ENCODE measurements at places on chromosomes 3 and 15. TPM values are rescaled to one million over a fixed set of nuclear protein-coding genes. Genes with fewer than 3 reads are reported as not detected.

CNTN3 gene
- total RNA-seq: 0.06 TPM

ECE2 gene
- total RNA-seq: not detected

GPR27 gene
- not detected for total RNA-seq

DNA sequence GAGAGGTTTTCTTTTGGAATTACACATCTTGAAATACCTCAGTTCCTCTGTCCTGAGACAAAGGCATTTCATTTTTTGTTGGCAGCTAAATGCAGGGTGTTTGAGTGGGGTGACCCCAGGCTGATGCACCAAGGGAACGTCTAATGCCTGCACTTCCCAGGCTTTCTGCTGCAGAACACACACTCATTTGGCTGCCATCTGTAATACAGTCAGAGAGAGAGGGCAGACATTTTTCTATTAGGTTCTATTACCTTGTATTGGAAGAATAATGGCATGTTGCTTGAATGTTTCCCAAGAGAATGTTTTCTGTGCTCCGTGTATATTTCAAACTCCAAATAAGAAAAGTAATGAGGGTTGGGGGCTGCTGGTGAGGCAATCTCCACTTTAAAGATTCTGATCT lies 87.1 kb downstream of the PTPRG start:
- no peak for DNase-seq

DNA sequence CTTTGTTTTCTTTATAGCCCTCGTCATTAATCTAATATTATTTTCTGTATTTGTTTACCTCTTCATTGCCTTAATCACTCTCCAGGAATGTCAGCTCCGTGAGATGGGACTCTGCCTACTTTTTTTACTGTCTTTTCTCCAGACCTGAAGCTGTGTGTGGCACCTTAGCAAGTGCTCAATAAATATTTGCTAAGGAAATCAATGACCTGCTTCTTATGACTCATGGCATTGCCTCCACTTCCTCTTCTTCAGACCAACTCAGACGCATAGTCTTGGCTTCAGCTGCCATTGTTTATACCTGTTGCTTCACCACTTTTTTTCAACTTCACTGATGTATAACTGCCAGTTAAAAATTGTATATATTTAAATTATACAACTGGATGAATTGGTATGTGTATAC lies 218.5 kb upstream of the CMC1 start:
- DNase-seq: no peak

GRCh38 chr3:81451611-81452010 lies 309.8 kb downstream of the GBE1 start:
- DNase-seq: no peak

GRCh38 chr15:33132722-33133345 lies 61.7 kb downstream of the FMN1 start:
- peak; percentile 76 for DNase-seq

- no peak for DNase-seq
Observed at GRCh38 chr3:177251755-177252154, 54.5 kb upstream of the TBL1XR1 start.

- DNase-seq: no peak
Observed at GRCh38 chr15:67370206-67370954, 115.8 kb downstream of the IQCH start.

GRCh38 chr3:39469258-39469657 lies 1.8 kb downstream of the MOBP start:
- DNase-seq: no peak

- DNase-seq: no peak
Observed at GRCh38 chr15:62492900-62493299, 327.8 kb upstream of the C2CD4B start.

DNA sequence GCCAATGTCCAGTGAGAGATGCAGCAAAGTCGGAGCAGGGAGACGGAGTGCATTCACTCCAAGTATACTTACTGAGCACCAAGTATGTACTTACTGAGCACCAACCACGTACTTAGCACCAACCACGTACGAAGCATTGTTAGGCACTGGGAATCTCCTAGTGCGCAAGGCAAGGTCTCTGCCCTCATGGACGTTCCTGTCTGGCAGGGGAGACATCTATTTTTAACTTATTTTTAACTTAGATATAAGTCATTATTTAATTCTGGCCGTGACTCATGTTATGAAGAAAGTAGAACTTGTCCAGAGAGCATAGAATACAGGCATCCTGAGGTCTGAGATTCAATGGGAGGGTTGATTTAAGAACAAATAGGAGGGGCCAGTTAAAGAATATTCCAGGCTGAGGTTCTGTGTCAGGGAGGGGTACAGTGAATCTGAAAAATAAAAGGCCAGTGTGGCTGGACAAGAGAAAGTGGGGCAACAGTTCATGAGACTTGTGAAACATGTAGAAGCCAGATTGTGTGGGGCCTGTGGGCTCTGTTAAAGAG lies 9.3 kb upstream of the LRRC31 start:
- DNase-seq: no peak

GRCh38 chr3:33278163-33278562 lies 921 bp downstream of the FBXL2 start:
- no peak for DNase-seq

- DNase-seq: no peak
Observed at GRCh38 chr3:72487946-72488737, 360.1 kb downstream of the SHQ1 start.

DNA sequence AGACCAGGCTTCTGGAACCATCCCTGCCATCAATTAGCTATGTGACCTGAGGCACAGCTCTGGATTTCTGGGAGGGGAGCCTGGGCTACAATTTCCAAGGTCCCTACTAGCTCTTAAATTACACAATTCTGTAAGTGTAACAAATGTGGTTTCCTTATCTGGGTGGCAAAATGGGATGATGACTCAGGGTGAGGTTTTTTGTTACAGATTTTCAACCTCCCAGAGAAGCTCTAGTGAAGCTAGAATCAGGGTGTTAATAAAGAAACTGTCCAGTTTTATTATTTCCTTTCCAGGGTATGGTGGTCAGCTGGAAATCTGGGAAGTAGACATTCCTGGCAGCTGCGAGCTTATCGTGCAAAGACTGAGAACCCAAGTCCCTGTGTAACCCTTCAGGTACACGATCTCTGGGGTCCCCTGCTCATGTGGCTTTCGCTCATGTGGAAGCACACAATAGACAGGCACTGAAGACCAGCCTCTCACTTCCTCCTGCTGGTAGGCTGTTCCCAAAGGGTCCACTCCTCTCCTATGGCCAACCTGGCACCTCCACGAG lies 7.3 kb downstream of the RAB27A start:
- DNase-seq: peak; percentile 87

DNA sequence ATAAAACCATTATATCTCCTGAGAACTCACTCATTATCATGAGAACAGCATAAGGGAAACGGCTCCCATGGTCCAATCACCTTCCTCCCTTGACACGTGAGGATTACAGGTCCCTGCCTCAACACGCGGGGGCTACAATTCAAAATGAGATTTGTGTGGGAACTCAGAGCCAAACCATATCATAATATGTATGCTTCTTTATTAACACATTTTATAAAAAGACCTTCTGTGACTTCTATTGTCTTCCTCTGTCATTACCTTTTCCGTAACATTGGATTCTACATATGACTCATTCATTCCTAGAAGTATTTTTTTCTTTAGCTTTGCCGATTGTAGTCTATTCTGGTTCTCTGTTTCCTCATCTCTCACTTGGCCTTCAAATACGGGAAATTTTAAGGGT lies 267.2 kb upstream of the ROBO1 start:
- DNase-seq: no peak

DNA sequence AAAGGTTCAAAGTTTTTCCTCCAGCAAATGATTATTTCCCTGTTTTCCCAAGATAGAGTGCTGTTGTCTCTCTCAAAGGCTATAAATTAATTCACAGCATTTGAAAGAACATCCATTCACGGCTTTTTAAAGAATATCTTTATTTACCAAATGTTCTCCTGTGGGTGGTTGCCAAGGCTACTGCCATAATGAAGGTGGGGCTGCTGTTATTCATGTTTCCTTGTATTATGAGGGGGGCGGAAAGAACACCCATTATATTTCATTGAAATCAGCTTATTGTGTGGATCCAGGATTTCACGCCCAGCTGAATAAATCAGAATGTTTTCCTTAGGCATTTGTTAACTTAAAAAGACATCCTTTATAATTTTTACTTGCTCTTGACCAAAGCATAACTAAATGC lies 10.1 kb downstream of the SRP14 start:
- no peak for DNase-seq

DNA sequence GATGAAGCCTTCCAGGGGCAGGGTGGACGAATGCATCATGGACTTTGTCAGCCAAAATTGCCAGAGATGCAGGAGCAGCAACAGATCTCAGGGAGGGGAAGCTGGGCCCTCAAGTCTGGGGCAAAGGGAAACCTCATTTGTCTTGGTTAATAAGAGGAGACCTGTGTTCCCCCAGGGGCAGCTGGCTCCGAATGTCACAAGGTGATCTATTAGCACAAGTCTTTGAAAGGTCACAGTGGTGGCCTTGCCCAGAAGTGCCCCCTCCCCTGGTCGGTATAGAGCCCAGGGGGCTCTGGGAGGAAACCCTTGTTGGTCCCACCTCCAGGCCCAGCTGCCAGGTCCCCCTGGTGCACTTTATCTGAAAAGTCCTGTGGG lies 46.2 kb downstream of the ABTB1 start:
- no peak for DNase-seq

DNA sequence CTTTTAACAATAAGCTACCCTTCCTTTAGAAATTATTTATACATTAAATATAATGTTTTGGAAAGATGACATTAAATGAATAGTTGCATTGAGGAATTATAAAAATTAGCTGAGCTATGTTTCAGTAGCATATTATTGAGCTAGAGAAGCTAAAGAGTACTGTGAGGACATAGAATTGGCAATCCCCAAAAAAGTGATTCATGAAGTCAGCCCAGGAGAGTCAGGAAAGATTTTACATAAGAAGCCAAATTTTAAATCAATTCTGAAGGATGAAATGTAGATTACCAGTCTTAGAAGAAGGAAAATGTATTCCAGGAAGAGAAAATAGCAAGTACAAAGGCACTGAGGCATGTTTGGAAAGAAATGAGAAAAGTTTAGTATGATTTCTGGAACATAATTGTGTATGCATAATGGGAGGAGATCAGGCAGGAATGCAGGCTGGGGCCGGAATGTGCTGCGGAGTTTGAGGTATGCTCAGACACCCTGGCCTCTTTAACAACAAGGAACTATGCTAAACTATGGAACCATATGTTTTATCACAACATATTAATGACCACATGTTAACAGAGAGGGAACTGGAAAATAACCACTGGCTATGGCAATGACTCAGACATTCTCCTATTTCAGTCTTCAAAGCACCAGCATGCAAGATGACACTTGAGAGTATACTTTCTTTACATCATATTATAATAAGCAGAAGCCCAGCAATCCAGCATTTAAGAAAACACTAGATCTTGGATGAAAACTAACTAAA lies 103.3 kb upstream of the COL8A1 start:
- peak; percentile 75 for DNase-seq

DNA sequence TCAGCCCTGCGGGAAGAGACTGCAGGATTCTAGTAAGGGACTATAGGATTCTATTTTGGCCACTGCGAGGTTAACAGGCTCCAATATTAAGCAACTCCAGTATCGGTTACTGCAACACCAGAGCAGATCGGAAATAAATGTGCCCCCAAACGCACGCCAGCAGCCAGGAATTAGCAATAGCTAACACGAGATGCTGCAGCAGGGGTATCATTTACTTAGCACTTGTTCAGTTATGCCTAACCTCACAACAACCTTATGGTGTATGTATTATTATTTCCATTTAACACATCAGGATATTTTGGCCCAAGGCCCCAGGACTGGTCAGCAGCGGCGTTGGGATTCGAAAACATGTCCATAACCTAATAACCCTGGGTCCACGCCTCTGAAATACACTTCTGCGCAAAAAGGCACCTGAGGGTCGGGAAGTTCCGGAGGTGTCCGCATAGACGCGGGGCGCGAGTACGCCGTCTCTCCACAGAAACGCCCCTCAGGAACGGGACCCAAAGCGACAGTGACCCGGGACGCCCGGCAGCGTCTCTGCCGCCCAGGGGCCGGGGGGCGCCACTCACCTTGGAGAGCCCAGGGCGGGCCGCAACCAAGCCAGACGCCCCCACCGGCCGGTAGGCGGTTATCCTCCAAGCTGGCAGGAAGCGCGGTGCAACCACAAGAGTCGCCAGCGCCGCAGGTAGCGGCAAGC lies 681 bp downstream of the PIK3CB start:
- DNase-seq: peak; percentile 42

GRCh38 chr3:188635258-188636042 lies 481.5 kb downstream of the LPP start:
- DNase-seq: peak; percentile 51

GRCh38 chr15:46933332-46933731 lies 784.0 kb upstream of the SEMA6D start:
- DNase-seq: no peak

DNA sequence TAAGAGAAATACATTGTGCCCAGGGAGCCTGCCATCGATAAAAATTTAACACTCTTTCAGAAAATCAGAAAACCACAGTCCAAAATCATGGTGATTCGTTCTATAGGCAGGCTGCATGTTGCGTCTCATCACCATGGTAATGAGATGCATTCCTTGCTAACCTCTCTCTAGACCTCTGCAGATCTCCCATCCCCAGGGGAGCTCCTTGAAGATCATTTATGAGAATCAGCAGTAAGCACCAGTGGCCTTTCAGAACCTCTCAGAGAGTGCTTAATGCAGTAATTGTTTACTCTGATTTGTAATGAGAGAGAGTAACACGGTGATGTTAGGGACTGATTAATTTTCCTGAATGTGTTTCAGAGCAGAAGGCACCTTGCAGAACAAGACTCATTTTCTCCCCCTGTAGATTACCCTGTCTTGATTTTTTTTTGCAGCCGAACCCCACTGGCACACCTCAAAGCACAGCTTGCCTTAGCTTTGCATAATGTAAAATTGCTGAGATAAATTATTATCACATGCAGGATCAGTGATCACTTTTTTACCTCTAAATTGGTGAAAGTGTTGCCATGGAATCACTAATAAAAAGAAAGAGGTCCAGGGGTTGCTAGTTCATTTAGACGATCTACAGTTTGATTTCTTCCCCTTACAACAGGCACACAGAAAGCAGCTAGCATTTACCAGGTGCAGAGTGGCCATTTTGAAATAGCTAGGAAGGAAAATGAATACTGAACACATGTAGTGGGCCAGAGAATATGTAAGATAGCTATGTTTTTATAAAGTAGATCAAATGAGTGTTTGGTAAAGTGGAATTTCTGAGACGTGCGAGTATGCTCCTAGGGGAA lies 98.9 kb upstream of the CHL1 start:
- DNase-seq: no peak

DNA sequence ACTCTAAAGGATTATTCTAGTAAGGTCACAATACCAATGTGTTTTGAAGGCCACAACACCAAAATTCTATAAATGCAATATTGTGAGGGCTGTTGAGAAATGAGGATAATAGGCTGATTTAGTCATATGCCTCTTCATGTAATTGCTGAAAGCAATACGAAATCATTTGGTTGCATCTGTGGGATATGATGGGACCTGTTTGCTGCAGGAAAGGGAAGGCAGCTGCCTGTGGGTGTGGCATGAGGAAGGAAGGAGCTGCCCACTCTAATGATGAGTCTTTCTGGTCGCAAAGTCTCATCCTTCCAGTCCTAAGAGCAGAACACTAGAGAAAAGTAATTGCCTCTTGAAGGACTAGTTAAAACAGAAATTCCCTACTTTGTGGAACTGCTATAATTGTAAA lies 245.3 kb upstream of the ZPLD1 start:
- DNase-seq: no peak

GRCh38 chr15:29140475-29141307 lies 128.9 kb downstream of the NSMCE3 start:
- no peak for DNase-seq
